ENCODE measurements at places on chromosomes 11 and 22.

DNA sequence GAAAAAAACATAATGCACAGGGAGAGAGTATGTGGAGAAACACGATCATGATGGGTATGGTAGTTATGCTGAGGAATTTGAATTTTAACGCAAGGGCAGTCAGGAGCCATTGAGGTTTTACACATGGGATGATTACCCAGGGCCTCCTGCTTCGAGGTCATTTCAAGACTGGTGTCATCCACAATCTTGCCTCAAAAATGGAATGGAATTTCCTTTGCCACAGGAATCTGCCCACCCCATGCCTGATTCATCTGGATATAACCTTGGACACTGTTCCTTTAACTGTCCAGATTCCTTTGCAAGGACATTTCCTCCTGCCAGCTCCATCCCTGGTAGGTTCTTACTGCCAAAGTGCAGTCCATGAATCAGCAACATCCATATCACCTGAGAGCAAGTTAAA is 655.9 kb upstream of the TENM4 start:
- no peak for DNase-seq

GRCh38 chr22:49785046-49785521 is 42.6 kb downstream of the BRD1 start:
- no peak for DNase-seq

GRCh38 chr22:27668828-27669797 is 132.4 kb downstream of the MN1 start:
- DNase-seq: no peak

DNA sequence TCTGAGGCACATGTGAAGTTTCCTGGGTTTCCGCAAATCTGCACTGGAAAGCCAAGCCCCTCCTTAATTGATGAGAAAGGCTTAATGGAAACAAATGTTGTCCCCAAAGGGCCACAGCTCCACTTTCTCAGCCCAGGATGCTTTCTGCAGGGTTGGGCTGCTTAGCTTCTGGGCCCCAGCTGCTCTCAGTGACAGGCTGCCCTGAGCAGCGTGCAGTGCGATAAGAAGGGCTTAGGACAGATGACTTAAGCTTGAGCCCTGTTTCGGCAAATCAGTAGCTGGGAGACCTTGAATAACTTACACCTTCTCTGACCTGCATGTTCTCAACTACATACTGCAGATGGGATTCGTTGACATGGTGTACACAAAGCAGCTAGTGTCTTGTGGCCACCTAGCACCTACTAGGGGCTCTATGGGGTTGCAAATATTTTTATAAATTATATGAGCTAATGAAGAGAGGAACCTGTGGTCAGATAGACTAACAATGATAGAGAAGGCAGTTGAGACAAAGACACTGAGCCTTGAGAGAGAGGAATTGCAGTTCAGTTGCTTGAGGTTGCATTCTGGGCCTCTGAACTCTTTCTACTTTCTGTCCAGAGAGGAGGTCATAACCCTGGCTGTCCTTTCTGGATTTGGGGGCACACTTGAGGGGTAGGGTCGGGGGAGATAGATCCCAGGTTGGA is 11.5 kb downstream of the STX3 start:
- no peak for DNase-seq

- DNase-seq: no peak
These were observed 10.0 kb downstream of the BCL2L13 start for GRCh38 chr22:17648569-17648968.

DNA sequence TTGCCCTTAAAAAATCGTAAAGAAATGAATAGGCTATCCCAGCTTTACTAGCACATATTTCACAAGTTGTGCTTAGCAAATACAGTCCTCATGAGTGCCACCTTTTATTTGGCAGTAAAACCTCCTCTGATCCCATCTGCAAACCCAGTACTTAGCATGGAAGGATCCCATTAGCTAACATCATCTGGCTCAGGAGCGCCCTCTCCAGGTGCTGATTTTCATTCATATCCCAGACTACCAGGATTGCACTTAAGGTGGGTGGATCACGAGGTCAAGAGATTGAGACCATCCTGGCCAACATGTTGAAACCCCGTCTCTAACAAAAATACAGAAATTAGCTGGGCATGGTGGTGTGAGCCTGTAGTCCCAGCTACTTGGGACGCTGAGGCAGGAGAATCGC is 76.1 kb upstream of the PAX6 start:
- no peak for DNase-seq

DNA sequence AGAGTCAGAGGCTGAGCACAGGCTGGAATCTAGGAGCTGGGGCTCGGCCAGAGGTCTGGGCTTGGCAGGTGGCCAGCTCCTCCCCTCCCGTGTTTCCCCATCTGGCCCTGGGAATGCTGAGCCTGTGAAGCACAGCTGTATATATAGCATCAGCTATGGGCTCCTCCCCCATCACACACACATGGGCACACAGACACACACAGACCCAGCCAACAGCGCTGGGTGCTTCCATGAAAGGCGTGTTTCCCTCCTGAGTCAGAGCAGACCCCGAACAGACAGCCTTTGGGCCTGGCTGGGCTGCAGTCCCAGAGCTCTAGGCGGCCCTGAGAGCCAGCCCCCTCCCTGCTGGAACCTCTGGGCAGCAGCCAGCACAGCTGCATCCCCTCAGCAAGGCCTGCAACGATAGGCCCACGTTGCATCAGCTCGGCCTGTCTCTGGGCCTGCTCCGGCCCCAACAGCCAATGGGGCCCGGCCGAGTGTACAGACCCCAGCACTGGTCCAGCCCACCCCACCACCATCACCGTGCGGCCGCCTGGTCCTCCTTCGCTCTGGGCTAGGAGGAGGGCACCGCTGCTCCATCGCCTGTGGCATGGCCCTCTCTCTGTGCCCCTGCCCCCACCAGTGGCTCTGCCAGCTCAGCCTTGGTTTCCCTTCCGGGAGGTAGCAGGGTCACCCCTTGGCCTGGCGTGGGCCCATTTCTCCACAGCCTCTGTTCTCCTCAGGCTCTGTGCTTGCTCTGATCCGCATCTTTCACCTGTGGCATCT is 7.6 kb upstream of the SERPINH1 start:
- no peak for DNase-seq

DNA sequence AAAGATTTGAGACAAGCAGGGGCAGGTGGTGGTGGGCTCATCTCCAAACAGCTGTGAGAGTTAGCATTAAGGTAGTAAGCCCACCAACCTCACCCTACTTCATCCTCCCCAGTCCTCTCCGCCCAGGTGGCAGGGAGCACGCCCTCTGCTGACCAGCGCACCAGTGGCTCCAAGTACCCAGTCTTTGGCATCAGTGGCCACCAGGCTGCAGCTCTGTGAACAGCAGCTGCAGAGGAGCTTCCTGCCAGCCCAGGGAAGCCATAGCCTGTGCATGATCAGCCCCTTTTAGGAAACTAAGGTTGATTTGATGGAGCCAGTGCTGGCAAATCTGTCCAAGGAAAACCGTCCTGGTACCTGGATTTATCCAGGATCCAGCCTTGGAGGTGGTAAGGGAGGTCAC is 21.7 kb downstream of the CAVIN3 start:
- no peak for DNase-seq

DNA sequence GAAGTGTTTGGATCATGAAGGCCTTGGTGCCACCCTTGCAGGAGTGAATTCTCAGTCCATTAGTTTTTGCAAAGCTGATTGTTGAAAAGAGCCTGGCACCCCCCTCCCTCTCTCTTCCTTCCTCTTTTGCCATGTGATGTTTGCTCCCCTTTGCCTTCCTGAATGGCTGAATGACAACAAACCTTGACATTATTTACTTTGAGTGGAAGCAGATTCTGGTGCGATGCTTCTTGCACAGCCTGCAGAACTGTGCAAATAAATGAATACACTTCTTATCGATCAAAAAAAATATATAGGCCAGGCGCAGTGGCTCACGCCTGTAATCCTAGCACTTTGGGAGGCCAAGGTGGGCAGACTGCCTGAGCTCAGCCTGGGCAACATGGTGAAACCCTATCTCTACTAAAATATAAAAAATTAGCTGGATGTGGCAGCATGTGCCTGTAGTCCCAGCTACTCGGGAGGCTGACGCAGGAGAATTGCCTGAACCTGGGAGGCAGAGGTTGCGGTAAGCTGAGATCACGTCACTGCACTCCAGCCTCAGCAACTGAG is 2.0 kb upstream of the NARS2 start:
- DNase-seq: no peak

GRCh38 chr22:50302564-50302963 is 4.9 kb downstream of the PLXNB2 start:
- DNase-seq: no peak

DNA sequence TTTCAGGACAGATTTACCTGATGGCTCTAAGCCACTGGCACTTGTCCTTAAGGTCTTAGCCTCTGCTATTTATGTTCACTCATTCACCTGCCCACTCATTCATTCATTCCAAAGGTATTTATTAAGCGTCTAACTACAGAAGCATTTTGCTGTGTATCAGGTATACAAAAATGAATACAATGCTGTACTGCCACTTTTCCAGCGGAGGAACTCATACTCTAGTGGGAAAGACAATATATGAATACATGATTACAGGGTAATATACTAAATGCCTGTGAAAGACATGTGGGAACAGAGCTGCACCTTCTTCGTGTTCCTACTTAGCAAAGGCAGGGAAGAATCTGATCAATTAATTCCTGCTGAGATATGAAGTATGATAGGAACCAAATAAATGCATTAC is 43.7 kb downstream of the CLMP start:
- no peak for DNase-seq

- no peak for DNase-seq
These were observed 78.9 kb downstream of the C11orf58 start for GRCh38 chr11:16817351-16817750.

DNA sequence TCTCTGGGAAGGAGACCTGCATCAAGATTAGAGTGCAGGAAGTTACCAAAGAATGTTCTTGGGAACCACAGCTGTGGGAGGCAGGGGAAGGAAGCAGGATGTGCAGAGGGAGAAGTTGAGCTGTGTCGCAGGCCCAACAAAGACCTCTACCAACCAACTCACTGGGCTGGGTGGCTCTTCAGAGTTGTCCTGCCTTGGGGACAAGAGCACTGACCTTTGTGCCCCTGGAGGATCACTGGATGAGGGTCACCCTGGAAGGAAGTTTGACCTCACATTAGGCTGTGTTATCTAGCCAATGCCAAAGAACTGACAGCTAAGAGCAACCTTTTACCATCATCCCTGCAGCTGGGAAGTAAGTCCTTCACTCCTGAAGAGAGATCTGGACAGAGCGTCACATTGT is 130.6 kb downstream of the RRAS2 start:
- no peak for DNase-seq

DNA sequence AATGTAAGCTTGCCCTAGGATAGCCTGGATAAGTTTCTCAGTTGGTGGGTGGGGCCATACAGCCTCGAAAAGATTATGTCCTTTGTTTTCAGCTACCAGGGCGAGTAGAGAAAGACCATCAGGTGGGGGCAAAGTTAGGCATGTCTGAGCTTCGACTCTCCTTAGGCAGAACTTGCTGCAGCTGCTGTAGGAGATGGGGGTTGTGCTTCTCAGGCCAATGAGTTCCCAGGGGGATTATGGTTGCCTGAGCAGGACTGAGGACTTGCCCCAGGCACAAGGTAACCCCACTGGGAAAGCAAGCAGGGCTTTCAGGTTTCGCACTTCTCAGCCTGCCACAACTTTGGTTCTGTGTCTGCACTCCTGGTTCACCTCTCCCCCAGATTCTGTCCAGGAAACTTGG is 173.4 kb upstream of the SESN3 start:
- DNase-seq: no peak

- DNase-seq: no peak
These were observed 138.9 kb downstream of the LARGE1 start for GRCh38 chr22:33781411-33781810.

GRCh38 chr22:27062910-27063309 is 405.5 kb downstream of the MIAT start:
- DNase-seq: no peak

GRCh38 chr11:30919389-30920152 is 333.4 kb upstream of the MPPED2 start:
- no peak for DNase-seq

DNA sequence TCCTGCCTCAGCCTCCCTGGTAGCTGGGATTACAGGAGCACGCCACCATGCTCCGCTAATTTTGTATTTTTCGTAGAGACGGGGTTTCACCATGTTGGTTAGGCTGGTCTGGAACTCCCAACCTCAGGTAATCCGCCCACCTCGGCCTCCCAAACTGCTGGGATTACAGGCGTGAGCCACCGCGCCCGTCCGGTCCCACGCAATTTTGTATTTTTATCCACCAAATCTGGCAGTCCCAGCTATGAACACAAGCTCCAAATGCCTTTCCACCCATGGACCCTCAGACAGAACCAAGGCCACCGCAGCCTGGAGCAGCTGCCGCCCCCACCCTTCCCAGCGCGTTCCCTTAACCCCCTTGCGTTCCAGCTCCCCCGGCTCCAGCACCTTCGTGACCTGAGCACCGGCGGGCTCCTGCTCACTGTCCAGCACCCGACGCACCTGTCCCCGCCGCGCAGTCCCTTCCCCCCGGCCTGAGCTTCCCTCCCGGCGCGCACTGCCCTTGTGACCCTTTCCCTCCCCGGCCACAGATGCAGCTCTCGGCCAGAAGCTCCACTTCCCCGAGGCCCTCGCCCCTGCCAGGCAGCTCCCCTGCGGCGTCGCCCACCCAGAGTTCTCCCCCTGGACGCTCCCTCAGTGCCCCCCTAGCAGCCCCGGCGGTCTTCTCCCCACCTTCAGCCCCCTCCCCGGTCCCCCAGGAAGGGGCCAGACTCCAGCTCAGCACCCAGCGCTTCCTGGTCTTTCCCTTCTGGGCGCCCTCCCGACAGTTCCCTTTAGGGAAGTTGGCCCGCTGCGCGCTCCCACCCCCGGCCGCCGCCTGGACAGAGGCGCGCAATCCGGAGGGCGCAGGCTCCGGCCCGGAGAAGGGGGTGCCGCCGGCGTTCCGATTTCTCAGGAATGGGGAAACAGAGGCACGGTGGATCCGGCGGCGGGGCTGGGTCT is 5.6 kb upstream of the ZBED4 start:
- DNase-seq: no peak

DNA sequence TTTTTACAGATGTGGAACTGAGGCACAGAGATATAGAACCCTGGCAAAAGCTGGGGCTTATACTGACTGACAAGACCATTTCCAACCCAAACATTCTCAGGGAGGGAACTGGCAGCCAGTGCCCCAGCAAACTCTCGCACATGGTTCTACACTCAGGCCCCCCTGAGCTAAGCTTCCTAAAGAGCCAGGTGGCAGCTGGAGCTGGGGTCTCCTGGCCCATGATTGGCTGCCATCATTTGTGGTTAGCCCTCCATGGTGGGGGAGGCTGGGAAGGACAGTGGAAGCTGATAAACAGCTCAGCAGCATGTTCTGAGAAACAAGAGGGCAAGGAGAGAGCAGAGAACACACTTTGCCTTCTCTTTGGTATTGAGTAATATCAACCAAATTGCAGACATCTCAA is at the start of gene RAG1:
RAG1 (plus strand) TSS at position 314 of the 400 bp plus-strand sequence. CDS start 5,298 bp downstream, outside the sequence.
- DNase-seq: no peak

DNA sequence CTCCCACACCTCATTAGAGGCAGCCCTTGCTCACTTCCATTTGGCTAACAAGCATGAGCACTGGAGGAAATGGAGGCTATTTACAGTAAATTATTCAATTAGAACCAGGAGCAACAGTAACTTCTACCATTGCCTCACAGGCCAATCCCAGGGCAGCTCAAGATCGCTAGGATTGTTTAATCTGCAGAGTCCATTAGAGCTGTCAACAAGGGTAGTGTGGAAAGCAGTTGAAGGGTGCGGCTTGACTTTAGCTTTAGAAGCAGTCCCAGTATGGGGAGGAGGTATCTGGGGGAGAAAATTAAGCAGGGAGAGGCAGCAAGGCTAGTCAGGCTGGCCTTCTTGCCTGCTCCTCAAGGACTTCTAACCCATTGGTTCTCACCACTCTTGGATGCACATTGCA is 38.3 kb upstream of the CYP2R1 start:
- DNase-seq: no peak
